ENCODE measurements at places on chromosomes 12 and 14.
A peak's percentile ranks its signal among the peaks of the same experiment; 100 is the strongest.

DNA sequence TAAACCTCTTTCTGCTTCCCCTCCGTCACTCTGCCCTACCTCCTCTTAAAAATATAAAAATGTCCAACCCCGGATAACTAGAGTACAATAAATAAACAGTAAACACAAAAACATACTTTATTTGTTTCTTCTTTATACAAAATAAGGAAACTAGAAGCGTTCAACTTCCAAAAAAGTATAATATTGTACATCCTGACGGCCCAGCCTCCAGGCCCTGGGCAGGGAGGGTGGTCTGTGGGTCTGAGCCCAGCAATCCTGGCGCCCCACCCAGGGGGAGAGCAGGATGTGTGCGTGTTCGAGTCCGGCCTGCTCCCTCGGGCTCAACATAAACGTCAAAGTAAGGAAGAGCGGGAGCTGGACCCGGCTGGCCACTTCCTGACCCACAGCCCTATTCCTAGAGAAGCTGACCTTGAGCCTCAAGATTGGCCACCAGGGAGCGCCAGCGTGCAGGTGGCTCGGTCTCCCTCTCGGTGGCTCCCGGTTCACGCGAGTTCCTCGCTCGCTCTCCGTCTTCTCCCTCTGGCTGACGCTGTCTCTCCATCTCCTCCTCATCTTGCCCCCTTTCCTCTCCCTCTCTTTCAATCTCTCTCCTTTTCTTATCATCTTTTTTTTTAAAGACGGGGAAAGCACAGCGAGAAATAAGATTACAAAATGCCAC, 9.4 kb downstream of the LHX5 start:
- peak; percentile 81 for DNase-seq

DNA sequence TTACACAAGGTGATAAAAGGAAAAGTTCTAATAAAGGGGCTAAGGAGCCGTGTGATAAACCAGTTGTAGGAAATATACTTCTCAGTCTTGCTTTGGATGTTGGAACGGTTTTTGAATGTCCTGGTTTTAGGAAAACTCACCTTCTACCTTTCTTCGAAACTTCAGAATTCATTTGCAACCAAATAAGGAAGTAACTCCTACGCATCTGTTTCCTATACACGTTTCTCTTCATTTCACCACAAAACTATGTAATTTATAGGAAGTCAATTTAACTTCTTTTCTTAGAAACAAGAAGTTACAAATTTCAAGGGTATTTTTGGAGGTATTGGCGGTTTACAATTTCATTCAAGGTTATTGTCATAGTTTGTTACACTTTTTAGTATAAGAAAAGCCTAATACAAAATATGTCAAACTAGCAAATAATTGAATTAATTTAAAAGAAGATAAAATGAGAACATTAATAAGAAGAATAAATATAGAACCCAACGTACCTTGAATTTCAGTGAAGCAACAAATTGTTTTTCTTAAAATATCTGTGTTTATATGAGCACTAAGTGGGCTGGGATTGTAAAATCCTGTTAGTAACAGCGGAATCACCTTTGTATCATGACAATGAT, 33.2 kb upstream of the CD69 start:
- DNase-seq: no peak

DNA sequence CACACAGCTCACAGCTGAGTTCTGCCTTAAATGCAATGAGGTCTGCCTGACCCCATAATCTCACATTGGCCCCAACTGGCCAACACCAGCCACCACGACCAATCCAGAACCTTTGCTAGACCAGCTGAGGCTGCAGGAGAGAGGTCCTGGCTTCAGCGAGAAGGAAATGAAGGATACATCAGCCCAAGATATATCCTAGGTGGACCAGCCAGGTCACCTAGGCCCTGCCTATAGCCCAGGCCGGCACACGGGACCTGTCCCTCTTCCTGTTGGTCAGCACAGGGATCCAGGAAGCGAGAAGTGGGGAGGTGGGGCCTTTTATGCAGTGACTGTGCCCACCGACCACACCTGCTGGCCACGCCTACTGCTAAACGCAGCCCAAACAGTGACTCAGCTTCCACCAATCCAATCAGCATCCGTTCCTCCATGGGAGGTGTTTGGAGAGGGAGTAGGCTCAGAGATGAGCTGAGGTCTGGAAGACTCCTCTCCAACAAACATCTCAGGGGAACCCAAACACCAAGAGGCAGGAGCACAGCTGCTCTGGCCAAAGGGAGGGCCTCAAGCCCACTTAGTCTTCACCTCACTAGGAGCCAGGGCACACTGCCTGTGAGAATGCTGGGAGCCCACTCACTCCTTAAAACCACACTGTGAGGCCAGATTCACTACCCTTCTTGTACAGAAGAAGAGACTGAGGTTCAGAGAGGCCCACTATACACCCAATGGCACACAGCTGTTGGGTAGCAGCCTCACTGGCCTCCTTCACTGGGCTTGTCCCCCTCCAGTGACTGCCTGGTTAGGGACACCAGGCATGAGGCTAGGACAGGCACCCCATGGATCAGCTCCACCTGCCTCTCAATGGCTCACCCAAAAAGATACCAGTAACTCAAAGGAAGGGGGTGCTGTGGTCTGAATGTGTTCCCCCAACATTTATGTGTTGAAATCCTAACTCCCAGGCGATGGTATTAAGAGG, 51.3 kb upstream of the PPP2R5C start:
- DNase-seq: no peak

- DNase-seq: no peak
These were observed 61.5 kb downstream of the PDE3A start for GRCh38 chr12:20429852-20430251.

DNA sequence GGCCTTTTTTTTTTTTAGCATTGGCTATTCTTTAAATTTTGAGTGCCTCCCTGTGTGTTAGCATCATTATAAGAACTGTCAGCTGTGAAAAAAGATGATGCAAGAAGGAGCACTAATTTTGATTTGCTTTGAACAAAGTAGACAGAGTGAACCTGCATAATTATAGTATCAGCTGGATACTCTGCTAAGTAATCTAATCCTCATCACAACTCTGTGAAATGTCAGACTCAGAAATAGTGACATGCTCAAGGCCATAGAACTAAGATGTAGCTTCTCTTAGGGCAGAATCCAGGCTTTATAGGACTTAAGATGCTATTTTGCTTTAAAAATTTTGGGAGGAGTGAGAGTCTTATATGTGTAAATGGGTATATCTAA, 31.9 kb downstream of the FBXO34 start:
- no peak for DNase-seq

DNA sequence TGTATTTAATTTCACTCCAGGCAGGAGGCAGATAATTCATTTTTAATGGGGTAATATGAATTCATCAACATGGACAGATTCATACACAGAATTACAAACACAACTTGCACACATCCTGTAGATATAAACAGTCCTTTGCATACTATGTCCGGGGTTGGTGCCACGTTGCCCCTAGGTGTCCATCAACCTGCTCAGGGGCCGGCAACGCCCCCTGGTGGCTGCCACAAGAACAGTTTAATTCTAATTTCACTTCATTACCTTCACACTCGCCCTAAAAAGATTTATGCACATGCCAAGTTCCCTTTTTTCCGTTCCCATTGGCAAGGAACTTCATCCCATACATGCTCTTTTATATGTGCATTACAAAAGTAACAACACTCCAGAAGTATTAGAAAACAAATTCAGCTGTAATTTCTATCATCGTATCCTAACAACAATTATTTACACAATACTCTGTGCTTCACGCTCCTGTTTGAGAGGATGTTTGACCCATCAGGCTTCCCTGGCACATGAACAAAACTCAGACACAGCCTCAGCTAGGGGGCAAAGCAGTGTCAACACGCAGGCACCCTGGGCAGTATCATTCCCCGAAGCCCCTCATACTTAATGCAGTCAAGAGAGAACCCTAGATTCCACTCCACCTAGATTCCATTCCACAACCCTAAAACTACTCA, 15.5 kb downstream of the MANSC1 start:
- DNase-seq: peak; percentile 46

DNA sequence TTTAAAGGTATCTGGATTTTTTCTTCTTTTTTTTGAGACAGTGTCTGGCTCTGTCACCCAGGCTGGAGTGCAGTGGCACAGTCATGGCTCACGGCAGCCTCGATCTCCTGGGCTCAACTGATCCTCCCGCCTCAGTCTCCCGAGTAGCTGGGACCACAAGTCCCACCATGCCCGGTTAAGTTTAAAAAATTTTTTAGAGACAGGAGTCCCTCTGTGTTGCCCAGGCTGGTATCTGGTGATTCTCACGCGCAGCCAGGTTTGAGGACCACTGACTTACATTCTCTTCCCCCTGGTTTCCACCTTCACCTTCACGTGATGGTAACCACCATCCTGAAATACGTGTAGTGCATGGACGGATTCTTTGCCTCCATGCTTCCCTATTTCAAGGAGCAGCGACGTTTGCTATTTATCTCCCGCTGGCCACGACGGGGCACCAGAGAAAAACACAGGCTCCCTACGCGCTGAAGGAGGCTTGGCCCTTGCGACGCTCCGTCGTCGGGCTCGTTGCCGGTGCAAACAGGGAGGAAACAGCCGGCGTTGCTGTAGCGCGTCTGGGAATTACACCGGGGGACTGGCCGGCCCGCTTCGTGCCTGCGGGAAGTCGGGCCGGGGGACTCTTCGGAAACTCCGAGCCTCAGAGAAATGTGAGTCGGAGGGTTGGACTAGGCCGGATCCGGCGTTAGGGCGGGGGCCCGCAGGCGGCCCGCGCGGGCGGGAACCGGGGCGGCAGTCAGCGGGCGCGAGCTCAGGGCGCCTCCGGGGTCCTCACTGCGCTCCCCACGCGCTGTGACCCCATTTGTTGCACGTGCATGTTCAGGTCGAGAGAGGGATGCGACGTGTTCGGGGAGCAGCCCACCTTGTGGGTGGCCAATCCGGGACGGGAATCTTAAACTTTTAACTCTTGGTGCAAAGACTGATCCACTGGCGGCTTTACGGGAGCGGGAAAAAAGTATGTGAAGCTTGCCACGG, at the start of gene TCHP:
TSS of gene TCHP (plus strand) at position 492 of the 969 bp plus-strand sequence. CDS start 2,753 bp downstream, outside the sequence.
- peak; percentile 88 for DNase-seq

GRCh38 chr14:53376064-53376463, 222.9 kb upstream of the DDHD1 start:
- DNase-seq: no peak

DNA sequence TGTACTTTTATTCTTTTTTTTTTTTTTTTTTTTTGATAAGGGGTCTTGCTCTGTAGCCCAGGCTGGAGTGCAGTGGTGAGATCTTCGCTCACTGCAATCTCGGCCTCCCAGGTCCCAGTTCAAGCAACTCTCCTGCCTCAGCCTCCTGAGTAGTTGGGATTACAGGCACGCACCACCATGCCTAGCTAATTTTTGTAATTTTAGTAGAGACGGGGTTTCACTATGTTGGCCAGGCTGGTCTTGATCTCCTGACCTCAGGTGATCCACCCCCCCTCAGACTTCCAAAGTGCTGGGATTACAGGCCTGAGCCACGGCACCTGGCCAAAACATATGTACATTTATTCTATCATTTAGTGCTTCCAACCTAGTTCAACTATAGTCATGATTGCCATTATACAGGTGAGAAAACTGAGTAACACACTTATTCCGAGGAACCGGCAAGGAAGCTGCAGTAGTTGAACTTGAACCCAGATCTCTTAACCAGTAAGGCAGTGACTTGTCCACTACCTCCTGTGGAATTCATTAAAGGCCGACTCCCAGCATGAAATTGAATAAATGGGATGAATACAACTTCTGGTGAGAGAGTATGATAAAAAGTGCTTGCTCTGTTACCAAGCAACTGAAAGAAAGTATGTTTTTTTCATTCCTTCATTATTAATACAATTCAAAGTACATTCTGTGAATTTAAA, 755 bp upstream of the ATF7IP start:
- DNase-seq: no peak

DNA sequence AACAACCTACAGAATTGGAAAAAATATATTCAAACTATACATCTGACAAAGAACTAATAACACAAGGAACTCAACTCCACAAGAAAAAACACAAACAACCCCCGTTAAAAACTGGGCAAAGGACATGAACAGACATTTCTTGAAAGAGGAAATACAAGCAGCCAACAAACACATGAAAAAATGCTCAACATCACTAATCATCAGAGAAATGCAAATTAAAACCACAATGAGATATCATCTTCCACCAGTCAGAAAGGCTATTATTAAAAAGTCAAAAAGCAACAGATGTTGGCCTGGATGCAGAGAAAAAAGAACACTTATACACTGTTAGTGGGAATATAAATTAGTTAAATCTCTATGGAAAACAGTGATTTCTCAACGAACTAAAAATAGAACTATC, 82.6 kb upstream of the CCDC91 start:
- no peak for DNase-seq

DNA sequence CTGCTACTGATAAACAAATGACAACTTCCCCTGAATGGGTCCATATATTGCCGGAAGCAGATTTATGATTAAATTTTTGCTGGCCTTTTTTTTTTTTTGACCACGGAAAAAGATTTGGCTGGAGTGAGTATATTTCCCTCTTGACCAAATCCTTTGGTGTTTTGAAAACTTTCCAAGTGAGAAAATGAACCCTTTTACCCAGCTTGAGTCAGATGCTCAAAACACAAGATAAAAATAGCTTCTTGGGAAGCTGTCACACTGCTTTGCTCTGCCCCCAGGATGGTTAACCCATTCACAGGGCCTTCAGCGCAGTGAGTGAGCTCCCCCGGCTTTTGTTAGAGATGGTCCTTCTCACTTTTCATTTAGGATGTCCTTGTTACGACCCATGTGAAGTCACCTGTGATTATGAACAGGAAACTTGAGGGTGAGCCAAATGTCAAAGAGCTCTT, 224.3 kb downstream of the PELI2 start:
- peak; percentile 66 for DNase-seq

DNA sequence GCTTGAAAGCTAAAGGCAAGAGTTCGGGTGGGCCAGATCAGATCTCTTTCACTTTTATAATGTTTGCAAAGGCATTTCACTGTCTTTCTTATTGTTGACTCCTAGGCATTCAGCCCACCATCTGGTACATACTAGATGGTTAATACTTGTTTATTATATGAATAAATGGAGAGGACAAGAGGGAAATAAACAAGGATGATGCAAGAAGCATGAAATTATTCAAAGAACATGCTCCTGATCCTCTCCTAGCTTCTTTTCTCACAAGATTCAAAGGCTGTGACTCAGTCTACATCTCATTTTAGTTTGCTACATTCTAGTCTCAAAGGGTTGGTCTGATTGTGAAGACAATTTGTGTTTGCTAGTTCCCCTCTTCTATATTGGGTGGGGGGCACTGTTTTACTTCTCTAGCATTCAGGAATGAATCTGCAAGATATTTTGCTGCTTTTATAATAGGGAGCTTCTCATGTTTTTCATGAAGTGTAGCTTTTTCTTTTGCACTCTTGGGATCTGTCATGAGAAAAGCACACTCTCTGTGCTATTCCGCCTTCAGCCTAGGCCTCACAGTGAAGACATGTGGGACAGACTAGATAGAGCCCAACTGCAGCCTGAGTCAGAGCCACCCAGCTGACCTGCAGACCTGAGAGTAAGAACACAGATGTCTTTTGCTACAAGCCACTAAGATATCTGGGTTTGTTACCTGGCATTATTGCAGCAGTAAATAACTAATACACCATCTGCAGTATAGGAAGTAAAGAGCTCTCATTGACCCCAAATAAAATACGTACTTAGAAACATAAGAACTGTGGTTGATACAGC, 65.7 kb downstream of the PTHLH start:
- no peak for DNase-seq

All from cerebellar cortex (tissue), 1 donor.